ENCODE measurements at places on chromosomes 2 and 18. TPM values are rescaled to one million over a fixed set of nuclear protein-coding genes. Genes with fewer than 3 reads are reported as not detected.

DNA sequence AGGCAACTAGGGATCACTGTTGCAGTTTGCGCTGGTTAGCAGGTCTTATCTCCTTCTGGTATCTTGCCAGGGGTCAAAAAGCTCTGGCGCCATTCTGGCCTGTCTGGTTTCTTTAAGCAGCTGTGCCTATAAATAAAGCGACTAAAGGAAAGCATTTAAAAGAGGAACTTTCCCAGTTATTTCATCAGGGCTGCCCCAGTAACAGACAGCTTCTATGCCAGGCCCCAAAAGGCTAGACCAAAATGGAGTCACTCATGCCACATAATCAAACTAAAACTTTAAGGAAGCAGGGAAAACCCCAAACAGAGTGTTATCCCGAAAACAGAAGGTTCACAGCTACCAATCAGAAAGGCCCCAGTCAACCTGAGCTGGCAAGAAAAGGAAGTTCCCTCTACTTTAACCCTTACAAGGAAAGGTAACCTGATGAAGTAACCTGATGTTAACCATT, 41.2 kb upstream of the HNRNPA3 start:
- H3K4me1 ChIP-seq: no peaks in the 10 kb centered on the region
- no peak for DNase-seq
- peak overlapping the region; percentile 8 for H3K27ac ChIP-seq
- no peaks in the 10 kb centered on the region for H3K36me3 ChIP-seq

DNA sequence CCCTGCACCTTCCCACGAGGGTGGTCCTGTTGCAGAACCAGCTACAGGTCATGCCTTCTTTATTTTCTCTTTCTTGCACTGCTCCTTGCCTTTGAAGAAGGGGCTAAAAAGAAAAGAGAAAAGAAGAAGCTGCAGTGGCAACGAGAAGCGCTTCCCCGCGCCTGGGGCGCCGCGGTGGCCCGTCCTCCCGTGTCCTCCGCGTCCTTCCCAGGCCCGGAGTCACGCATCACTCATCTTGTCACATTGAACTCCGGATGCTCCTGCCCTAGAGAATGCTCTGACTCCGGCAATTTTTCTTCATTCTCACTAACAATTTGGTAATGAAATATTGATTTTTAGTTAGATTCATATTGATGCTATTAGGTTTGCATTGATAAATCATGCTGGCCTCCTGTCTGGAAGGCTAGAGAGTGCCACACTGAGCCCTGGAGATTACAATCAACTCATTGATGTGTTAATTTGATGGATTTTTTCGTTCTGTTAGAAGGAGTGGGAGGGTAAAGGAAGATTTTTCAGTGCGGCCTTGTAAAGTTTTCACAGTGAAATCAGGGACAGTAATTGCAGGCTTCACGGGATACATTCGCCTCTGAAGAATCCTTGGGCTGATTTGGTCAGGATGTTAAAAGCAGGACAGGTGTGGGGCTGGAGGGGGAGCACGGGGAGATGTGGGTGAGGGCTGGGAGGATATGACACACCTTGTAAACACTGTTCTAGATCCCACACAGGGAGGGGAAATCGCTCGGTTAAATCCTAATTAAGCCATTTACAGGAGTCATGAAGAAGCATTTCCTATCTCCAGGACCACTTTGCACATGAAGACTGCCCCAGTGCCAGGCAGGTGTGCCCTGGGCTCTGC, 349.3 kb downstream of the ZNF516 start:
- H3K4me3 ChIP-seq: no peak overlapping the region
- no peaks in the 10 kb centered on the region for H3K4me1 ChIP-seq
- H3K36me3 ChIP-seq: no peaks in the 10 kb centered on the region
- DNase-seq: no peak
- no peaks in the 10 kb centered on the region for H3K27me3 ChIP-seq
- H3K27ac ChIP-seq: no peak overlapping the region

The PGAP1 gene
- total RNA-seq: 7.2 TPM

DNA sequence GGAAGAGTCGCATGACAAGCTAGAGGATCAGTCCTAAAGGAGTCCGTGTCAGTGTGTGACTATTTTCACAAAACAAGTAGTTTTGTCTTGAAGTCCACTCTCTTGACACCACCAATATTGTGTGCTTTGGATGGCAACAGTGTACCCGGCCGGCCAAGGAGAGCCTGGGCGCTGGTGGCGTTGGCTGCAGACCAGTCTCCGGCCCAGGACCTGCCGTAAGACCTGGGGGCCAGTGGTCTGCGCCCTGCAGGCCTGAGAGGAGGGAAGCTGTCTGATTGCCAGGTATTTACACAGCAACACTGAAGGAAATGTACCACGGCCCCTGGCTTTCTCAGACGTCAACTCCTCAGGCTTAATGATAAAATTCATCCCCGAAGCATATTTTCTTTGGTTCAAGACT, 472.4 kb upstream of the SALL3 start:
- H3K4me1 ChIP-seq: no peaks in the 10 kb centered on the region
- no peak for DNase-seq
- H3K4me3 ChIP-seq: no peak overlapping the region
- H3K27me3 ChIP-seq: no peaks in the 10 kb centered on the region

DNA sequence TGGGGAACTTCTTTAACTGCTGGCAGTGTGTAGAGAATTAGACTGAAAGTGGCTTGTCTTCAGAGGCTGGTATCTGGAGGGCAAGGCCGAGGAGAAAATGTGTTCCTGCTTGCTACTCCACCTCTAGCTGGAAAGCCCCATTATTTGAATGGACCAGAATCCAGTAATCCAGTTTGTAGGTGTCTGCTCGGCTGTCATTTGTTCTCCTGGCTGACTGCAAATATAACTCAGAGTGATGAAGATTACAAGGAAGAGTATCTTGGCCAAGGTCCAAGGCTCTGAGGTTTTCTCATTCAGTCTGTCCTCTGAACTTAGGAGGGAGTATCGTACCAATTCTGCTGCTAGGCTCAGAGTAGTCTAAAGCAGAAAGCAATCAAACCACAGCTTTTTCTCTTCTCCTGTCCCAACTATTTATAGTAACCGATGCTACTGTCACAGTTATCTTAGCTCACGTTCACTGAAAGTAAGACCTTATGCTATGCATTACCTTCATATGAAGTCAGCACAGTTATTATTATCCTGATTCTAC, 228.6 kb downstream of the SETBP1 start:
- no peak for DNase-seq
- H3K4me3 ChIP-seq: no peak overlapping the region

GRCh38 chr2:449246-450067, 161.6 kb upstream of the ALKAL2 start:
- no peaks in the 10 kb centered on the region for H3K27me3 ChIP-seq
- no peak overlapping the region for H3K27ac ChIP-seq
- no peaks in the 10 kb centered on the region for H3K36me3 ChIP-seq

GRCh38 chr18:78966793-78967106, 12.9 kb upstream of the SALL3 start:
- DNase-seq: no peak
- no peak overlapping the region for H3K27ac ChIP-seq
- H3K4me1 ChIP-seq: no peaks in the 10 kb centered on the region

GRCh38 chr2:4673025-4673489, 969.7 kb downstream of the DCDC2C start:
- no peak overlapping the region for H3K27ac ChIP-seq
- H3K36me3 ChIP-seq: no peaks in the 10 kb centered on the region
- H3K27me3 ChIP-seq: no peaks in the 10 kb centered on the region
- no peaks in the 10 kb centered on the region for H3K4me1 ChIP-seq
- no peak overlapping the region for H3K4me3 ChIP-seq

DNA sequence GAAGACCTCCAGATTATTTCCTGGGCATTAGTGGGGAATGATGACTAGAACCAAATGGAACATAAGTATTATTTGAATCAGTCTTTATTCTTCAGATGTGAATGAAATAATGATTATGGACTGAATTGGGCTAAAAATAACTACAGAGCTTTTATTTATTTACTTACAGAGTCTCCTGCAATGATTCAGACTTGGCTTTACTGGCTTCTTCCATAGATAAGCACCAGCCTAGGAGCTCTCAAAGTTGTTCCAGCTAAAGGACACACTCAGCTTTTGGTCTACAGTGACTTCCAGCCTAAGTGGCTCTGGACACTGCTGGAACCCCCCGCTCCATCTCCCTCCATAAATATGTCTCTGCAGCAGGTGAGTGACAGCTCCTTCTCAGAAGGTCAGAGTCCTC, 24.3 kb upstream of the ARHGAP25 start:
- no peaks in the 10 kb centered on the region for H3K27me3 ChIP-seq
- no peak overlapping the region for H3K27ac ChIP-seq
- H3K4me3 ChIP-seq: no peak overlapping the region
- H3K36me3 ChIP-seq: no peaks in the 10 kb centered on the region
- no peak for DNase-seq

GRCh38 chr18:79944126-79944731, 7.2 kb downstream of the SLC66A2 start:
- H3K27ac ChIP-seq: peak overlapping the region; percentile 82
- H3K36me3 ChIP-seq: no peaks in the 10 kb centered on the region
- peaks cover 11% of the 10 kb centered on the region for H3K4me1 ChIP-seq
- no peaks in the 10 kb centered on the region for H3K27me3 ChIP-seq
- DNase-seq: peak; percentile 44

The POTEC gene
- total RNA-seq: not detected

- DNase-seq: no peak
- no peaks in the 10 kb centered on the region for H3K4me1 ChIP-seq
- H3K4me3 ChIP-seq: peak overlapping the region; percentile 55
- peak overlapping the region; percentile 80 for H3K27ac ChIP-seq
- H3K36me3 ChIP-seq: no peaks in the 10 kb centered on the region
These were observed 57.6 kb downstream of the DOCK10 start for GRCh38 chr2:224984637-224985036.

The AMER3 gene
- total RNA-seq: not detected

Data from breast epithelium (tissue), 4 donors.